ENCODE measurements at places on chromosomes 3 and 15. TPM values are rescaled to one million over a fixed set of nuclear protein-coding genes. Genes with fewer than 3 reads are reported as not detected.

Gene ADAMTS17
- 0.11 TPM for polyA plus RNA-seq

Gene CLDN18
- not detected for polyA plus RNA-seq

DNA sequence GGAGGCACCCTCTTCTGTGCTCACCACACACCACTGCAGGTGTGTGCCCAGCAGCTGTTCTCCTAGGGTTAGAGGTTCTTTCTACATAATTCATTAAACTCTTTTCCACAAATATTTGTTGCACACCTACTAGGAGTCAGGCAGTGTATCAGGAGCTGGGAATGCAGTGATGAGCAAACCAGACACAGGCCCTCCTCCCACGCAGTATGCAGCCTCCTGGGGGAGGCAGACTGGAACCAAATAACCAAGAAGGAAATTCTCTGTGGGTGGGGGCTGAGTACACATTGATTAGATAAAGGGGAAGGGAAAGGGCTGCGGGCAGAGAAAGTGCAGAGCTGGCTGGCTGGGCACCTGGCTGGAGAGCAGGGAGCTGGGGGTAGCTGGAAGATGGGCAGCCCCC is 18.5 kb upstream of the C3orf22 start:
- no peak for DNase-seq

GRCh38 chr3:127760361-127760760 is 62.0 kb downstream of the MGLL start:
- no peak for DNase-seq

DNA sequence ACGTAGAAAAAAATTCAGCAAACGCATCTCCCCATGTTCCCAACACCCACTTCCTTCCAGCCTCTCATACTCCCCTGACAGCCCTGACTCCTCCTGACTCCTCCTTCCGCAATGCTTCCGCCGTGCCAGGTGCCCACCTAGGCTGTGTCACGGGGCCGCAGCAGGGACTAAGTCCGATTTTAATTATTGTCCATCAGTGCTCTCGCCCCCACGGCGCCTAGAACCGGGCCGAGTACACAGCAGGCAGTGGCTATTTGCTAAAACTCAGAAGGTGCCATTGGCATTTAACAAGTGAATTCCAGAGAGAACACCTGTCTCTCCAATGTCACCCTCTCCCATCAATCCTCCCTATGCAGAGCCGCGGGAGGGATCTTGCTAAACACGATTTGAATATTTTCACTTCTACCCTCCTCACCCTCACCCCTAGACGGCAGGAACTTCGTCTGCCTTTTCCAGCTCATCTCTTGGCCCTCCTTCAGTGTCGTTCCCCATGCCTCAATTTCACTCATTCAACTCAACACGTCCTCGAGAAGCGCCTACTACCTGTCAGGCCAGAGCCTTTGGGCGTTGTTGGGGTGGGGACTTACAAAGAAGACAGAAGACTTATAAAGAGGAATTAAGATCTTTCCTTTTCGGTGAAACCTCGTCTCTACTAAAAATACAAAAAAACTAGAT is 11.5 kb upstream of the SHF start:
- peak; percentile 49 for DNase-seq
